Upper lobe of right lung (tissue), 1 donor: ENCODE measurements at places on chromosomes 3 and 15. TPM values are rescaled to one million over a fixed set of nuclear protein-coding genes. Genes with fewer than 3 reads are reported as not detected.

C3orf62 gene
- total RNA-seq, result 6.8 TPM

DNA sequence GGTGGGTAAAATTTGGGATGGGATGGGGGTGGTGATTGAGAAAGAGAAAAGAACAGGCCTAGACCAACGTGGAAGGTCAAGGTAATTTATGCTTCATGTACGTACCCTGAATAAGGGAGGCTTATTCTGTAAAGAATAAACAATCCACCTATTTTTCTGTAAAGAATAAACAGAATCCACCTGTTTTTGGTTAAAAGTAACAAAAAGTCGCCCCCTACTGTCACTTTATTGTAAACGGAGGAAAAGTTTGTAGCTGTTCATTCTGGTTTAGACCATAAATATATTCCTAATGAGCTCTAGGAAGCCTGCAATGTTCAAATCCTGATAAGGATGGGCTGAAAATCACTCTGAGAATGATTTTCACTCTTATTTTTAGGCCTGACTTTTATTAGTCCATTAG lies 23.5 kb upstream of the SQOR start:
- H3K36me3 ChIP-seq, result peaks cover 37% of the 10 kb centered on the region
- H3K4me3 ChIP-seq, result no peak overlapping the region
- no peak for DNase-seq
- H3K27me3 ChIP-seq, result no peaks in the 10 kb centered on the region
- H3K4me1 ChIP-seq, result no peaks in the 10 kb centered on the region
- no peak overlapping the region for H3K27ac ChIP-seq

GRCh38 chr15:41789236-41789635 lies 15.0 kb downstream of the MAPKBP1 start:
- peaks cover 29% of the 10 kb centered on the region for H3K4me1 ChIP-seq
- H3K4me3 ChIP-seq, result no peak overlapping the region
- no peaks in the 10 kb centered on the region for H3K36me3 ChIP-seq
- no peak for DNase-seq
- no peaks in the 10 kb centered on the region for H3K27me3 ChIP-seq
- no peak overlapping the region for H3K27ac ChIP-seq

GRCh38 chr3:111848283-111848682 lies 10.8 kb upstream of the PHLDB2 start:
- no peak for DNase-seq
- H3K27ac ChIP-seq, result no peak overlapping the region
- H3K27me3 ChIP-seq, result no peaks in the 10 kb centered on the region

DNA sequence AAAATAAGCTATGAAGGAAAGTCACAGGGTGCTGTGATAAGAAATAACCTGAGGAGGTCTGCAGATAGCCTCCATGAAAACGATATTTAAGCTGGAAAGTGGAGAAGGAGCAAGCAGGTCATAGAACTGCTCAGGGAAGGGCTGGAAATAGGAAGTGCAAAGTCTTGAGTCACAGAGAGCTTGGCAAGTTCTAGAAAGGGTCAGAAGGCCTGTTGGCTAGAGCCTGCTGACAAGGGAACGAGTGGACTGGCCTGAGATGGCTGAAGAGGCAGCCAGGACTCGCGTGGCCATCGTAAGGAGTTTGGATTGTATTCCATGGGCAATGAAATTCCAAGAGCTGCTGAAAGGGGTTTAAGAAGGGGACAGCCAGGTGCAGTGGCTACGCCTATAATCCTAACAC lies 64.7 kb upstream of the IL12A start:
- no peak overlapping the region for H3K4me3 ChIP-seq
- no peaks in the 10 kb centered on the region for H3K4me1 ChIP-seq
- no peaks in the 10 kb centered on the region for H3K36me3 ChIP-seq
- no peak overlapping the region for H3K27ac ChIP-seq
- H3K27me3 ChIP-seq, result no peaks in the 10 kb centered on the region
- no peak for DNase-seq

DNA sequence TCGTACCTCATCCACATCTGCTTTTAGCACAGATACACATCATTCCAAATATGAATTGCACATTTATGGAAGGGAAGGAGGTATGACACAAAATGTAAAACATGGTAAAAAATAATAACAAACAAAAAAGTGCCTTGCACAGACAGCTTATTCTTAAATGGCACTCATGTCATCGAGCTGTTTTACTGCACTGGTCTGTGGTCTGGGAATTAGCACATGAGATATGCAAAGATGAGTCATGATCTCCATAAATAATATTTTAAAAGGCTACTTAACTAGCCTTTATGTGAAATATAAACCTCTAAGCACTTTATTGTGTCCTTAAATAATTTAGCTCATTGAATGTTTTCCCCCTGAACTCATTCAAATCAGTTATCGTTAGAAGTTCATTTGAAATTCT lies 142.2 kb upstream of the ZNF385D start:
- H3K27me3 ChIP-seq, result no peaks in the 10 kb centered on the region
- no peaks in the 10 kb centered on the region for H3K36me3 ChIP-seq
- H3K4me3 ChIP-seq, result no peak overlapping the region
- H3K27ac ChIP-seq, result no peak overlapping the region
